ENCODE measurements at places on chromosomes 6 and 20.

DNA sequence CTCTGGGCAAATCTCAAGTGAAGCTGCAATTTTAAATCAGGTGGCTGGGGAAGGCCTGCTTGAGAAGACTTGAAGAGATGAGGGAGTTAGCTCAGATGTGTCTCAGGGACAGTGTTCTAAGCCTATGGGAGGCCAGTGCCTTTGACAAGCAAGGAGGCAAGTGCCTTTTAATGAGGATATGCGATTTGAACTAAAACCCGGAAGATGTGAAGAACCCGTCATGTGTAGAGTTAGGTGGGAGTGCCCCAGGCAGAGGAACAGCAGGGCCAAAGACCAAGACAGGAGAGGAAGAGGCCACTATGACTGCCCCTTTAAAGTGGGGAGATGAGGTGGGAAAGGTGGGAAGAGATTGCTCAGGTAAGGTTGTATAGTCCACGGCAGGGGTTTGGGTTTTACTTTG, 71.9 kb downstream of the SLX4IP start:
- no peak for DNase-seq

- no peak for DNase-seq
Measured at GRCh38 chr6:43389730-43390295, 20.4 kb upstream of the ZNF318 start.

DNA sequence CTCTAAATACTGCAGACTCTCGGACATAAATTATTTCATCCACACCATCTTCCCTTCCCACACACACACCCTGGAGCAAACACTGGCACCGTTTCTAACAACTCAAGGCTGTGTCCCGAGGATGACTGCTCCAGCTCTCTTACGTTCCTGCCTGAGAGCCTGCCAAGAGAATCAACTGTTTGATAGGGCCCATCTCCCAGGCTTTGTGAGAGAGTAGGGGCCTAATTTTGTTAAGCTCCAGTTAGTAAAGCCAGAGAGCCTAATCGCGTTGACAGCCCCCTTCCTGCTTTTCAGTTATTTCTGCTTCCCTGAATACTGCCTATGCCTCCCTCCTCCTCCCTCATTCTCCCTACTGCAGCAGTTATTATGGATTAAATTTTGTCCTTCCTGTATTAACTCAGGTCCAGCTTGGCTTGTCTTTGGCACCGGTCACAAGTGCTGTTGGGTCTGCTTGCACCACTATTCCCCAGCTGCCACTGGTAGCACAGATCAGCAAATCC, 118.1 kb upstream of the TMEM181 start:
- no peak for DNase-seq

- no peak for DNase-seq
Measured at GRCh38 chr6:47308198-47308517, 1.5 kb downstream of the TNFRSF21 start.

DNA sequence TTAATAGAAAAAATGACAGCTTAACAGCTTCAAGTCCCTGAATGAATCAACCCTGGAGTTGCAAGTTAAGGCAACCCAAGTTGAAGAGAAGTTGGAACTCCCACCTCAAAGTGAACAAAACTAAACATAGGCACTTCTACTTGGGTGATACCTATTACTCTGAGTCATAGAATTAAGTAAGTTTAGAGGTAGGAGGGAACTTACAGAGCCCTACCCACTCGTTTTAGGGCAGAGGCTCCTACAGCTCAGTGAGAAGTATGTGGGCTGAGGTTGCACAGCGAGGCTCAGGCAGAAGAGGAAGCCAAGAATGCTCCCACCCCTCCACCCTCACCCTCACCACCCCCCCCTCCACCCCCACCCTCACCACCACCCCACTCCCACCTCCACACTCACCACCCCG, 42.2 kb downstream of the NFATC2 start:
- no peak for DNase-seq

GRCh38 chr6:103522045-103522444, 1337.7 kb downstream of the HACE1 start:
- DNase-seq: no peak

DNA sequence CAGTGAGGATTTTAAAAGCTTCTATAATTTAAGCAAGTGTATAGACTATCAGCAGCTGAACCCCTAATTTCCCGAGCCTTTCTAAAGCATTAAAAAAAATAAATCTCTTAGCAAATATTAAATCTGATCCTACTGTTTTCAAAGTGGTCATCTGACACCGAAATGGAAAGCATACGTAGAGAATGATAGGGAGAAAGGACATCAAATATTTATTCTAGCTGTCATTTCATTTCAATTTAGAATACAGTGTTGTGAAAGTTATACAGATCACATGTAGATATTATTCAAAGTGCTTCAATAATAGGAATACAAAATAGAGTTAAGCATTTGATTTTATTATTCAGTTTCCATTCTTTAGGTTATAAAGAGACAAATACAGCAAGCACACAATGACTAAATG, 61.9 kb upstream of the PKIB start:
- no peak for DNase-seq

DNA sequence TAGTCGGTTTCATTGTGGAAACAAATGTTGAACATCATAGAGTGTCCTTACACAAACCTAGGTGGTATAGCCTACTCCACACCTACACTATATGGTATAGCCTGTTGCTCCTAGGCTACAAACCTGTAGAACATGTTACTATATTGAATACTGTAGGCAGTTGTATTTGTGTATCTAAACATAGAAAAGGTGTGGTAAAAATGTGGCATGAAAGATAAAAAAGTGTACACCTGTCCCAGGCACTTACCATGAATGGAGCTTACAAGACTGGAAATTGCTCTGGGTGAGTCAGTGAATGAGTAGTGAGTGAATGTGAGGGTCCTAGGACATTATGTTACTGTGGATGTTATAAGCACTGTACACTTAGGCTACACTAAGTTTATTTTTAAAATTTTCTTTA, 103.0 kb downstream of the ZFAND3 start:
- DNase-seq: no peak

DNA sequence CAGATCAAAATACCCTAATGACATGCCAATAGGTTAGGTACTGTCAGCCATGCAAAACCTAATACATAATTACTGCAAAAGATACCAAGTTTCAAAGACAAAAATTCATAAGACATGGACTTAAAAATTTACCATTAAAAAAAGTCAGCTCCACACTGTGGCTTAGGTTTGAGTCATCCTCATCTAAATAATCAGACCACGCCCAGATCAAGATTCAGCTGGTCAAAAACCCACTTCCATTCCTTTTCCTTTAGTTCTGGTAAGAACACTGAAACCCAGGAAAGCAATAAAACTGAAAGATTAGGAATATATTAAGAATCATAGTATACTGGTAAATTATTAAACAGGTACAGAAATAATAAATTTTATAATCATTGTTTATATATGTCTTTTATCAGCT, 81.0 kb upstream of the ASF1A start:
- DNase-seq: no peak

- DNase-seq: no peak
Measured at GRCh38 chr6:100370265-100370664, 94.5 kb downstream of the SIM1 start.

- no peak for DNase-seq
Measured at GRCh38 chr6:63732336-63732735, 96.7 kb downstream of the PHF3 start.

DNA sequence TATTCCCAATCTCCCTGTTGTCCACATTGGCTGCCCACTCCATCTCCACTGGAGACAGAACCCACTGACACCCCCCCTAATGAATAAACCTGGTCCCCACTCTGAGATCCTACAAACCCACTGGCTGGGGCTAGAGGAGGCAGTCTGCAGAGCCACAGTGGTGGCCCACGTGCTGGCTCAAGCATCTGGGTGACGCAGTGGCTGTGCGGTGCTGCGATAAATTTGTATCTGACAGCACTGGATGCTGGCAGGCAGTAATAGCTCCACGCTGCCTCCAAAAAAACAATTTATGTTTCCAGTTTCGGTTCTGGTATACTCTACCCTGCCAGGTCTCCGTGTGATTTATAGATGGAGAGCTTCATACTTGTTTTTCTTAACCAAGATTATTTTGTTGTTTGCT, 87.1 kb upstream of the SYNDIG1 start:
- no peak for DNase-seq
